ENCODE measurements at places on chromosomes 2 and 18.

GRCh38 chr2:238861766-238862315, 14.0 kb downstream of the TWIST2 start:
- DNase-seq = no peak

DNA sequence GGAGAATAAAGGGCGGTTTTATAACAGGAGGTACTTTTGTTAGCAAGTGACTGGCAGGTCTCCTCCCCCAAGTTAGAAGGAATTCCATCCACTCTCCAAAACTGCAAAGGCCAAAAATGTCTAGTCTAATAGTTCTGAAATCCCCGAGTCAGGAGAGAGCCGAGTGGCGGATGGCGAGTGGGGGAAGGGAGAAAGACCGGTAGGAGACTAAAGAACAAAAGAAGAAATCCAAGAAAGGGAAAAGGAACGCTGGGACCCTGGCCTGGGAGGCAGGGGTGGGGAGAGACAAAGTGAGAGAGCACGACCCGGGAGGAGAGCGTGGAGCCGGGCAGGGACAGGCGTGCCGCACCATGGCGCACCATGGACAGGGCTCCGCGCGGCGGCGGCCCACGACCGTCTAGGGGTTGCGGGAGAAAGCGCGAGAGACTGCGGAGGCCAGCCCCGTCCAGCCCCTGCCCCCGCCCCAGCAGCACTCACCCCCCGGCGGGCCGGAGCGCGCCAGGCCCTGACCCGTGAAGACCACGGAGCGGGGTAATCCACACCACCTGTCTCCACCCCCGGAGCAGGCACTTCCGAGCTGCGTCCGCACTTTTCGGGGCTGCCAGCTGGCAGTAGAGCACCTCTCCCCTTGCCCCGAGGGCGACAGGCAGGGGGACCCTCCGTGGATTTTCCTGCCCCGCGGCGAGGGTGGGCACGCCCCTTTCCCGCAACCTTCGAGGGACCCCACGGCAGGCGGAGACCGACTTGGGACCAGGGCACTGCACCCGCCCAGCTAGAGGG, 1.6 kb downstream of the CDH2 start:
- DNase-seq = no peak

- DNase-seq = no peak
These were observed 208.0 kb downstream of the TFCP2L1 start for GRCh38 chr2:121076885-121077549.

DNA sequence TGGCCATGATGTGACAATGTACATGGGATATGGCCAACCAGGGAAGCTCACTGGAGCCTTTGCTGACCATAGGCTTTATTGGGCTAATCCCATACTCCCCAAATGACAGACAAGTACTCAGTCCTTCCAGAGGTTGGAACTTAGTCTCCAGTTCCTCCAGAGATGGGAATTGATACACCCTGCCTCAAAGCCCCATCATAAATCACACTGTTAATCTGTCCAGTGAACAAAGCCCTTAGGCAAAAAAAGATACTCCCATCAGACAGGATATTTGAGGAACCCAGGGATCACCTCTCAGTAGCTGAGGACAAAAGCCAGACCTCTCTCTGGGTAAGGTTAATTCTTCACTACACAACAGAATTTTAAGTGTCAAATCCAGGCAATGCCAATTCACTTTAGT, 247.5 kb upstream of the CDH20 start:
- DNase-seq = no peak

- DNase-seq = no peak
These were observed 60.1 kb upstream of the TNFRSF11A start for GRCh38 chr18:62264984-62265383.

- DNase-seq = no peak
These were observed 36.3 kb downstream of the ACVR1C start for GRCh38 chr2:157592374-157592773.

GRCh38 chr2:16784652-16785051, 119.0 kb upstream of the CYRIA start:
- DNase-seq = no peak

- DNase-seq = no peak
These were observed 118.1 kb upstream of the CXCR4 start for GRCh38 chr2:136236019-136236418.

DNA sequence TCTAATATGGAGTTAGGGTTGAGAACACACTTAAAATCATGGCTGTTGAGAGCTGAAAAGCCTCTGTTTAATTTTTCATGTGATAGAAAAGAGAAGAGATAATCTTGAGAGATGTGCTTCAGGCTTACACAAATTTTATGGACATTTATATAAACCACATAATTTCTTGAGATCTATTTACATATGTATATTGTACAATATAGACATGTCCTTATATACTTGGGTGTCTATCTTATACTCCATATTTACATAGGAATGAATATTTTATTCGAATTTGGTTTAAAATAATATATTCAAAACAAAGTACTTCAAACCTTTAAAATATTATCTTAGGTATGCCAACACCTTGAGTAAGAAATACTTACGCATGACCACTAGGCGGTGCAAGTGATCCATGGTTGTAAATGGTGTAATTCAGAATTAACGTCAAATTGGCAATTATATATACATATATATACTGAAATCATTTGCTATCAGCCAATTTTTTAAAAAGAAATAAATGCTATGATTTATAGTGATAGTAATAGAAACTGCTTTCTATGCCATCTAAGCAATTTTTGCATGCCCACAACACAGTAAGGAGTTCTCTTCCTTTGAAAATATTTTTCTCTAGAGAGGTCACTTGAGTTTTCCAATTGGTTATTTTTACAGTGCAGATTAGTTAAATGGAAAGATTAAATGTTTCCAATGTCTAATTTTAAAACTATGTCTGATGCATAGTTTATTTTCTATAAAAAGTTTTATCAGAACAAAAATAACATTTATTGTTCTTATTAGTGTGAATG, 37.6 kb upstream of the SPAG16 start:
- DNase-seq = no peak

- DNase-seq = no peak
These were observed 134.2 kb upstream of the CHAC2 start for GRCh38 chr2:53633441-53633840.

- no peak for DNase-seq
These were observed 152.7 kb downstream of the UBR3 start for GRCh38 chr2:169980001-169980400.

GRCh38 chr2:46488389-46488788, 9.0 kb downstream of the TMEM247 start:
- DNase-seq = no peak

- no peak for DNase-seq
These were observed 120.9 kb downstream of the FAM210A start for GRCh38 chr18:13605477-13605876.

- no peak for DNase-seq
These were observed 127.6 kb downstream of the TDRD15 start for GRCh38 chr2:21251216-21251980.

DNA sequence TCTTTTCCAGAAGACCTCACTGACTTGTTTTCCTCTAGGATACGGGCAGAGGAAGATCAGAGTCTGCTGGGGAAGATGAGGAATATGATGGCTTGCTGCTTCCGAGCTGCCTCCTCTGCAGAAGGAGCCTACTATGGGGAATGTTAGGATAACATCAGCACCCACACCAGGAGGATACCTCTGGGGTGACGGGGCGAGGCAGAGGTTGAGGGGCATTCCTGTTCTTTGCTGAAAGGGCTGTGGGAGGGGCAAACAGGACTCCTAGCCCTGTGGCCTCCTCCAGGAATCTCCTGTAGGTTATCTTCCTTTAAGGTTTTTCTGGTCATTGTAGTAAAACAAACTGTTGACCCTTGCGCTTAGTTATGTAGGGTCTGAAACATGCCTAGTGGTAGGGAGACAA, 102.5 kb downstream of the CRIM1 start:
- no peak for DNase-seq

DNA sequence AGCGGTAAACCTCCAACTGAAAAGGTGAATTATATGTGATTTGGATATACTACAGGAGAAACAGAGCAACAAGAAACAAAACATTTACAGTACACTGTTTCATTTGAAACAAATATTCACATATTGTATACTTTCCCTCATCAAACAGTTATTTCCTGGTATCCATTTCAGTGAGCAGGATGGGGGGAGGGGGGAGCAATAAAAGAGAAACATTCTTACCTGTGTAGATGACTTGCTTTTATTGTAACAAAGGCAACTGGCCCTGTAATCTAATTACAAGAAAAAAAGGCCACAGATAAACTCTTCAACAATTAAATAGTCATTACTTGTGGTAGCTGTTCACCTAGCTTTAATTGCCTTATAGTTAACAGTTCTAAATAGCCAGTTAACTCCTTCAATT, 3.9 kb upstream of the PPP1CB start:
- DNase-seq = no peak

GRCh38 chr18:74942319-74942910, 266.5 kb downstream of the PTGR3 start:
- DNase-seq = peak; percentile 21

DNA sequence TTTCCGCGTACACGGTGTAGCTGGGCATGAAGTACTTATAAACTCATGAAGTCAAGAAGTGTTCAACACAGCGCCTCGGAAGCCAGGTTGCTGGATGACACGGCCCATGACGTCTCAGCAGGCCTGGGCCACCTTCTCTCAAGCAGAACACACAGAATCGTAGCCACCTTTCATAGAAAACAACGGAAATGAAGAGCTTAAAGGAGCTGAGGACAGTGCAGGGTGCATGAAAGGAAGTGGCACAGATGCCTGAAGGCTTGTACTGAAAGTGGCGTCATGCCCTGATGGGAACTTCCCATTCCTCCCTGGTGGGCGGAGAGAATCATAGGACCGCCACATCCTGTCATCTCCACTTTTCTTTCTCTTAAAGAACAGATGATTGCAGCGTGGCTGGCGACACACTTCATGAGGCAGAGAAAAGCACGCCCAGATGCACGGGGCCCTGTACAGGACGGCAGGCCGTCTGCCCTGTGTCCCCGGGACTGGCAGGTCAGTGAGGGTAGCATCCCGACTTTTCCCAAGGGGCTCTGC, 31.1 kb downstream of the HDAC4 start:
- DNase-seq = peak; percentile 83

- peak; percentile 35 for DNase-seq
These were observed 35.1 kb downstream of the FAM117B start for GRCh38 chr2:202669841-202670240.

GRCh38 chr2:109351164-109351756, 222.3 kb downstream of the SH3RF3 start:
- DNase-seq = no peak

- DNase-seq = no peak
These were observed 189.4 kb downstream of the PLCL1 start for GRCh38 chr2:197993830-197994229.

DNA sequence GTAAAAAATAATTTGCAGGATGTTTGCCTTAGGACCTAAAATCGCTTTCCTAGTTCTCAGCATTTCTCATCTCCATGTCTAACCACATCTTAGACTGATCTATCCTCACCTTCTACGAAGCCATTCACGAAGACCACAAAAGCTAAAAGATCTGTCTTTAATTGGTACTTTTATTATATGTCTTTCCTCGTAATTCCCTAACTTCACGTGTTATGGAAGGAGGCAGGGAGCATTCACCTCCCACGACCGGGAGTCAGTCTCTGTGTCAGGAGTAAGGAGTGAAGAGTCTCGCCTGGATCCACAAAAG, 1.6 kb downstream of the DLGAP1 start:
- no peak for DNase-seq

GRCh38 chr2:195863564-195863963, 205.1 kb downstream of the DNAH7 start:
- DNase-seq = no peak

DNA sequence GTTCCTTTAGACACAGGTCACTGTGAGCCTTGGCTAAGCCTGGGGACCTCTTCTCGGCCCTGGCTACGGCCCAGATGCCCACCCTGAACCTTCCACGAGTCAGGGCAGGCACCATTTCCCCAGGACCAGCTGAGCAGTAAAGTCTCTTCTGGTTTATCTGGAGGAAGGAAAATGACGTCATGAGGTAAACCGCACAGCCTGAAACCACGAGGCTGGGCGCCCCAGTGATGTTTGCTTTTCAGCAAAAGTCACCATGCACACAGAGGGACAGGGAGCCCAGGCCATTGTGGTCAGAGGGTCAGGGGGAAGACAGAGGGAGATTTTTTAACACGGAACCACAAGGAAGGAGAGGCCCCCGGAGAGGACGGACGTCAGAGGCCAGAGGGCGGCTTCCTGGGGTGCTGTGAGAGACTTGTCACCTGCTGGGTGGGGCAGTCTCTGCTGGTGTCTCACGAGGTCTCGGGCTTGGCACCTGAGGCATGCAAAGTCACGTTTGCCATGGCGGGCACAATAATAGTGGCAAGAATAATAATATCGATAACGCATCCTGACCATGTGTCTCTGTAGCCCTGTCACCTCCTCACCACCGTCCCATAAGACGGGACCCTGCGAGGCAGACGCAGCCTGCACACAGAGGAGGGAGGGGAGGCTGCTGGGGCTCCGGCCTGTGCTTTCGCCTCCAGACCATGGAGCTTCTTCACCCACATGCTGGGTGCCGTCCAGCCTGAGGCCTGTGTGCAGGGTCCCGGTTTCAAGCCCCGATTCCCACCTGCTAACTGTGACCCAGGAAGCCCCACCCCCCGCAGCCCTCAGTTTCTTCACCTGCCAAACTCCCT, 33.2 kb upstream of the FOSL2 start:
- DNase-seq = peak; percentile 57

- no peak for DNase-seq
These were observed 148.4 kb upstream of the SPRED2 start for GRCh38 chr2:65580824-65581223.

GRCh38 chr2:225690153-225690552, 290.6 kb downstream of the NYAP2 start:
- no peak for DNase-seq

DNA sequence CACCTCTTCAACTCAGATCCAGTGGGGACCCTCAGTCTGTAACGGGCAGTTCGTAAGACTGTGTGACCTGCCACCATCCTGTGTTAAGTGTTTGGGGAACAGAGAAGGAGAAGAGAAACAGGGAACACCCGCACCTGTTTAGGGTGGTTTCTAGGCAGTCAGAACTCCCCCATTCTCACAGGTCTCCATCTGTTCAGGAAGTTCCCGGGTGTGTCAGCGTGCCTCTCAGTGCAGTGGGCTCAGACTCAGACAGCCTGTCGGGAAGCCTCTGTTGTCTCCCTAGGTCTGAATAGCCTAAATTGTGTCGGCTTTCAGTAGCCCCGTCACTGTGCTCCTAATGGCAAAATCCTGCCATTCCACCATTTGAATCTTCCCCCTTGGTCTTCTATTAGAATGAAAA, 256.6 kb downstream of the LOXHD1 start:
- DNase-seq = no peak

DNA sequence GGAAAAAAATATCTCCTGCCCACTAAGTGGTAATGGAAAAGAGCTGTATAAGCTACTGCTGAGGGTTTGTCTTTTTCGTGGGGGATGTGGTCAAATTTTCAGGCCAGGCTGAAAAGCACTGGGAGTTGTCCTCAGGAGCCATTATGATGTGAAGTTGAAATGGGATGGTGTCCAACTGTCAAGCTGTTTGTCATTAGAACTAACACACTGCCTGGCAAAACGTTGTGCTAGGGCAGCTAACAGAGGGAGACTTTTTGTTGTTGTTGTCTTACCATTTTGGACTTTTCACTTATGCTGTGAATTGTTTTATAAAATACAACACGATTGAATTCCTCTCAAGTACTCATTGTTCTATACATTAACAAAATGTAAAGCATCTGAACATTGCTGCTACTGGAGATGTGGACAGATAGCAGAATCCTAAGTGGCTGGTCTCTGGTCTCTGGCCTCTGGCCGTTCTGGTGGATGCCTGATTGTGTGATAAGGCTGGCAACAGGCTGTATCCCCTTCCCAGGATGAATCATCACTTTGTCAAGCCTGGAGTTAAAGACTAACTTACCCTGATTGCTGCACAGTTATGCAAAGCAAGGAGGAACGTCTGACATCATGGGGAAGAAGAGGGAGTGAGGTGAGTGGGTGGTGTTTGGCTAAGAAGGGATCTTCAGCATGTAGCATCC, 2.3 kb downstream of the MYO1B start:
- no peak for DNase-seq

Measured in GM12878 (cell line).